Stimulated activated CD4-positive, alpha-beta T cell treated with anti-CD3 and anti-CD28 coated beads, Interleukin-15, amount 100 ng/mL, for 1 hour (primary cell): ENCODE measurements at places on chromosomes 11 and 22.

- DNase-seq, result no peak
Observed at GRCh38 chr11:65096926-65097325, 912 bp downstream of the VPS51 start.

DNA sequence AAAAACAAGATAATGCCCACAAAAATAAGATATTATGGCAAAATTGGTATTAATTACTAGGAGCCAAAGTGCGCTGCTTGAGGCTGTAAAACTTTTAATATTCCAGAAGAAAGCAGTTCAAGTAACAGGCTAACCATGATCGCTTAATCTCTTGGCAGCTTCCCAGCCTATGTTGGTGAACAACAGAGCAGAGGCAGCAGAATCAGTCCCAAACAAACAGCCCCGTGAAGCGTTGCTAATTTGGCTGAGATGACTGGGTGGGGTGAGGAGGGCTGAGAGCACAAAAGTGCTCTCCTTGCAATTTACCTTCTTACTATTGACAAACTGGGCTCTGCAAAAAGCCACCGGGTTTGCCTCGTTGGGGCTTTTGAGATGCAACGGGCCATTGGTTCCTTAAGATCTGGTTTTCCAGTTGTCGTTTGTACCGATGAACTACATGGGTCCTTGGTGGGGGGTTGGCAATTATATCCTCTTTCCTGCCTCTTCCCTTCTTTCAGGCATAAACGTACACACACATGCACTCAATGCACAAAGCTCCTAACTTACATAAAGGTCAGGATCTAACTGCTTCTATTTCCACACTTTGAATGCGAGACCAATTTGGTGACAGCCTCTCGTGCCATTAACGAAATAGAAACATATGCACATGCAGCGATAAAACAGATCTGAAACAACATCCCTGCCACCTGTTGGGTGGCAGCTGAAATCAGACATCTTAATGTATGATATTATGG, 407.6 kb upstream of the CADM1 start:
- no peak for DNase-seq

DNA sequence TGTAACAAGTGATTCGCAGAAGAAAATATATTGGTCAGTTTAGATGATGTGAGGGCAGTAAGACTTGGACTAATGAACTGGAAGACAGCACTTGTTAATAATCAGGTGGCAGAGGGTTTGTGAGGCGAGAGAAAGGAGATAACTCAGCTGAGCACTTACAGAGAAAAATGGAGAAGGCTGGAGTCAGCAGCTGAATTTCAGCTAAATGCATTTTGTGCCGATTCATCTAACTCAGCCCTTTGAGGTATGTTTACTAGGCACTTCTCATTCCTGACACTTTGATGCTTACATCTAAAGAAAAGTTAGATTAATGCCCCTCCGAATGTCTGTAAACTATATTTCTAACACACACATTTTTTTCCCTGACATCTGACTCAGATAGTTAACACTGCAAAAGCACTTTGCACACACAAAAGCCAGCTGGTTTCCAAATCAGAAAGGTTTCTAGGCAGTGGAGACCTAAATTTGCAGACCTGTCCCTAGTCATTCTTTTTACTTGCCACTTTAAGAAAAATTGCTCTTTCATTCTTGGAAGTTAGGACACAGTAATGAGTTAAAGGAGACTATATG, 859.5 kb upstream of the CCDC90B start:
- DNase-seq, result no peak

DNA sequence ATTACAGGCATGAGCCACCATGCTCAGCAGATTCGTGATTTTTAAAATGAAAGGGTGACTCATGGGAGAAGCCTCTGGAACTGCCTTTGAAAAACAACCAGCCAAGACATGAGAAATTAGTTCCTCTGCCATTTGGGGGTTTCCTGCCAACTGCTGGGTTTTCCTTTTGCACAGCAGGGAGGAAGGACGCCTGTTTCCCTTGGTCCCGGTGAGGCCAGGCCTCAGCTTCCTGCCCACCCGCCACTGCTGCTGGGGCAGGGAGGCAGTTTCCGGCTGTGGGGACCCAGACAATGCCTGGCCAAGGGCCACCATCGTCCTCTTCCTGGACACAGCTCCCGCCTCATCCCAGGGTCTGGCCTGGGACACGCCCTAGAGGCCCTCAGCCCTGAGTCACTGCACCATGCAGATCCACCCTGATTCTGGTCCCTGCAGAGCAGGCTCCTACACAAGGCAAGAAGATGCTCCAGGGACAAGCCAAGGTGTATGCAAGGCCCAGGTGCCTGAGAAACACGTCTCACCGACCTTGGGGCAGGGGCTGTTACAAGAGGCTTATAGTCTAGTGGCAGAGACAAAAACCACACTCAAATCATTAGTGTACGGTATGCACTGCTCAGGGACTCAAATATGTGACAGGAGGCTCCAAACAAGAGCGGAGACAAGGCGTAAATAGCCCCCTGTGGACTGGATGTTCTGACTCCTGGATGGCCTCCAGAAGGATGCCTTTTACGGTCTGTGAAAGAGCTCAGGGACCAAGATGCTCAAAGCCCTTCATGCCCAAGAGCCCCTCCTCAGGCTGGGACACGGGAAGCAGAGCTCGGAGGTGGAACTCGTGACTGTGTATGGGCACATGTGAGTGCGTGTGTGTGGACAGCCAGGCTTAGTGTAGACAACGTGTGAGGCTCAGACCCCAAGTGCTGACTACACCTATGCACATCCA, 10.0 kb downstream of the PPM1F start:
- no peak for DNase-seq

GRCh38 chr11:2798951-2799761, 86.4 kb downstream of the CDKN1C start:
- no peak for DNase-seq
